HepG2 (cell line): ENCODE measurements at places on chromosomes 16 and 17.

- DNase-seq, result no peak
Measured at GRCh38 chr16:88710556-88710955, 4.3 kb downstream of the CTU2 start.

DNA sequence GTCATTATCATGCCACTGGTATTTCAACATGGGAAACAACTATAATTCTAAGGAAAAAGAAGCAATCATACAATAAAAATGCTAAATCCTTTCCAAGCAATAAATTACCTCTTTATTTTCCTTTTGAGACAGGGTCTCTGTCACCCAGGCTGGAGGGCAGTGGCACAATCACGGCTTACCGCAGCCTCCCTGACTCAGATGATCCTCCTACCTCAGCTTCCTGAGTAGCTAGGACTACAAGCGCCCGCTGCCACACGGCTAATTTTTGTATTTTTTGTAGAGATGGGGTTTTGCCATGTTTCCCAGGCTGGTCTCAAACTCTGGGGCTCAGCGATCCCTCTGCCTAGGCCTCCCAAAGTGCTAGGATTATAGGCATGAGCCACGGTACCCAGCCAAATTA lies 24.1 kb downstream of the CNOT1 start:
- no peak for DNase-seq

GRCh38 chr16:17476414-17477259 lies 5.9 kb upstream of the XYLT1 start:
- DNase-seq, result peak; percentile 58

- DNase-seq, result no peak
Measured at GRCh38 chr16:77227745-77228144, 28.5 kb downstream of the SYCE1L start.

- DNase-seq, result no peak
Measured at GRCh38 chr16:80319181-80319580, 221.6 kb upstream of the DYNLRB2 start.

- DNase-seq, result no peak
Measured at GRCh38 chr17:66784621-66785364, 50.1 kb upstream of the CACNG5 start.

DNA sequence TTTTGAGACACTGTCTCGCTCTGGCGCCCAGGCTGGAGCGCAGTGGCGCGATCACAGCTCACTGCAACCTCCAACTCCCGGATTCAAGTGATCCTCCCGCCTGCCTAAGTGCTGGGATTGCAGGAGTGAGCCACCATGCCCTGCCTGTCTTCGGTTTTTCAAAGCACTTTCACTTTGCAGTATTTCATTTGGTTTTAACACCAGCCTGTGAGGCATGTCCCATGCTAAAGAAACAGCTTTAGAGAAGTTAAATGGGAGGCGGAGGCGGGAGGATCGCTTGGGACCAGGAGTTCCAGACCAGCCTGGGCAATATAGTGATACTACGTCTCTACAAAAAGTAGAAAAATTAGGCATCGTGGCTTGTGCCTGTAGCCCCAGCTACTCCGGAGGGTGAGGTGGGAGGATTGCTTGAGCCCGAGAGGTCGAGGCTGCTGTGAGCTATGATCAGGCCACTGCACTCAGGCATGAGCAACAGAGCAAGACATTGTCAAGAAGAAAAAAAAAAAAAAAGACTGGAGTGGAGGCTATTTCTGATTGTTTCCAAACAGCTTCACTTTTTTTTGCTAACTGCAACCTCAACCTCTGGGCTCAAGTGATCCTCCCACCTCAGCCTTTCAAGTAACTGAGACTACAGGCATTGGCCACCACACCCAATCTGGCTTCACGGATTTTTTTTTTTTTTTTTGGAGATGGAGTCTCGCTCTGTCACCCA lies 1.3 kb downstream of the METTL23 start:
- no peak for DNase-seq

- no peak for DNase-seq
Measured at GRCh38 chr17:5644065-5644464, 59.8 kb upstream of the NLRP1 start.

GRCh38 chr17:48610282-48611211 lies at the start of gene HOXB7:
TSS of gene HOXB7 (minus strand) at chr17:48611017. CDS start at chr17:48610918, 99 bp downstream.
- DNase-seq, result no peak

DNA sequence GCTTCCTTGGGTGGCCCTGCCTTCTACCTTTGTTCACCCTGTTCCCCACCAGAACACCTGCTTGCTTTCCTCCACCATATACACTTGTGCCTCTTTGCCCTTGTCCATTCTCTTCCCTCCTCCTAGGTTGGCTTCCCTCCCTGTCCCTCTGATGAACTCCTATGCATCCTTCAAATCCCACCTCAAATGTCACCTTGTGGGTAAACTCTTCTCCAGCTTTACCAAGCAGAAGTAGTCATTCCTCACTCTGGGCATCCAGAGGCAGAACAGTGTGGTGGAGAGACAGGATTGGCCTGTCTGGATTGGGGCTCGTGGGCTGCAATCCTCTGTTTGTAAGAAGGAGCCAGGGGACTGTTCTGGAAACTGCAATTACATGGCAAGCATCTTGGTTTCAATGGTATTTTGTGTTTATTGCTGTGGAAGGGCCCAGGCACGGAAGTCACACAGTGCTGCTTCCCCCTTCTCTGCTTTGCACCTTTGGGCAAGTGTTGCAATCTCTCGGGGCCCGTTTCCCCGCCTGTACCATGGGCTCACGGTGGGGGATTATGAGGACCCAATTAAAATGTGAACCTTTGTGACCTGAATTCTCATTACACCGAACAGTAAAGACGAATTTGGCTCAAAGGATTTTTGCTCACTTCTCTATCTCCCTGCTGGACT lies 21.9 kb upstream of the NXPH3 start:
- DNase-seq, result no peak

DNA sequence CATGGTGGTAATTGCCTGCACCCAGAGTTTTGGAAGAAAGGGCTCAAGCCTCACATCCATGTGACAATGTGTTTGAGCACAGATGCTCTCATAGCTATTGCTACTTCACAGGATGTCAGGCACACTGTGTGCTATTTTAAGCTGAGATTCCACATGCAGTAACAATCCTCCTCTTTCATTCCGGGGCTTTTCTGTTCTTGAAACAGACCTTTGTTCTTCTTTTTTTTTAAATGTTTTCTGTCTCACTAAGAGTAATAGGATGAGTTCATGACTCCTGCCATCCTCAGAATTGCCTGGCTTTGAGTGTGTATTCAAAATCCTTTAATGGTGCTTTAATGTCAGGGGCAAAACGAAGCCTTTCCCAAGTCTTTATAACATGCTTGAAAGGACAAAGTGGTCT lies 198.9 kb downstream of the ABCC12 start:
- no peak for DNase-seq

- DNase-seq, result peak; percentile 19
Measured at GRCh38 chr17:6061290-6061689, 8.9 kb upstream of the WSCD1 start.

DNA sequence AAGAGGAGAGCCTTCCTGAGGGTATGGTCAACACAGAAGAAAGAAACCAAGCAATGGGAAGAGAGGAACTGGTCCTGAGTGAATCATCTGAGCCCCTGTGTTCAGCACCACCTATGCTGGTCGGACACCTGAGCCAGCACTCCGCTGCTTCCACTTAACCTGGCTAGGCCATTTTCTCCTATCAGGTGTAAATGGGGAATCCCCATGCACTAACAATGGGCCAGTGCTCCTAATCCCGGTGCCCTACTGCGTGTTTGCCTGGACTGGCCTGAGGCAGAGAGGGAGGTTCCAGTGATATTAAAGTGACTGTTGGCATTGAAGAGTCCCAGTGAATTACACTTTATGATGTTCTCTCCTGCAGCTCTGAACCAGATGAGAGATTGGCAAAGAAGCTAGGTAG lies 34.4 kb upstream of the XYLT2 start:
- no peak for DNase-seq

DNA sequence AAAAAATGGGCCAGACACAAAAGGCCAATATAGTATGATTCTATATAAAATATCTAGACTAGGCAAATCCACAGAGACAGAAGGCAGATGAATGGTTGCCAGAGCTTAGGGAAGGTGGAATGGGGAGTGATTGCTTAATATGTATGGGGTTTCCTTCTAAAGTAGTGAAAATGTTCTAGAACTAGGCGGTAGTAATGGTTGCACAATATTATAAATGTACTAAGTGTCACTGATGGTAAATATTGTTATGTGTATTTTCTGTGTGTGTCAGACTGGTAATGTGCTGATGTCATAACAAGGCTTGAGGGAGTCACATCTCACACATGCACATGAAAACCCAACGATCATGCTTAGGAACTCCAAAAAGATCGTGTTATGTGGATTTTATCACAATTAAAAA lies 106.9 kb upstream of the SIAH1 start:
- no peak for DNase-seq

- DNase-seq, result peak; percentile 89
Measured at GRCh38 chr17:43552229-43552837, 6.2 kb upstream of the ETV4 start.

DNA sequence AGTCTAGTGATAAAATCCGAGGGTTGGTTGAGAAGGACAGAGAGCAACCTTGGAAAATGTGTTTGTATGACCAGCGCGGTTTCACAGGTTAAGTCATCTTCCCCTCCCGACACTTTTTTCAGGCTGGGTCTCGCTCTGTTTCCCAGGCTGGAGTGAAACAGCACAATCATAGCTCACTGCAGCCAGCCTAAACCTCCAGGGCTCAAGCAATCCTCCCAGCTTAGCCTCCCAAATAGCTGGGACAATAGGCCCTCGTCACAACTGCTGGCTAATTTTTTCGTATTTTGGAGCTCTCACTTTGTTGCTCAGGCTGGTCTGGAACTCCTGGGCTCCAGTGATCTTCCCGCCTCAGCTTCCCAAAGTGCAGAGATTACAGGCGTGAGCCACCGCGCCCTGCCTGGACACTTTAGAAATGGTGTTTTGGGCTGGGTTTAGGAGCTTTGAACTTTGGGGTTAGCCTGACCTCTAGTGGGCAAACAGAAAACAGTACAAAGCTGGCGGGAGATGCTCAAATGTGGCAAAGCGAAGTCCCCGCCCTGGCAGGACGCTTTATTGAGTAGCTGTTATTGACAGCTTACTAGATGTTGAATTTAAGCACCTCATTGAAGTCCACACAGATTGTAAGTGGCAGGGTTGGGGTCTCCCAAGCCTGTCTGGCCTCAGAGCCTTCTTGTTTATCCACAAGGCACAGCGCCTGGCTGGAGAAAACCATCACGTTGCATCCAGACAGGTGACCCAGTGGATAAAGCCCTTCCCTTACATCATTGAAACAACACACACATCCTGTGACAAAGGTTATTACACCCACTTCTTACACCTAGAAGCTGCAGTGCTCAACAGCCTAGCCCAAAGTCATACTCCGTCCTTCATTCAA lies 34.7 kb upstream of the RBBP6 start:
- peak; percentile 67 for DNase-seq

DNA sequence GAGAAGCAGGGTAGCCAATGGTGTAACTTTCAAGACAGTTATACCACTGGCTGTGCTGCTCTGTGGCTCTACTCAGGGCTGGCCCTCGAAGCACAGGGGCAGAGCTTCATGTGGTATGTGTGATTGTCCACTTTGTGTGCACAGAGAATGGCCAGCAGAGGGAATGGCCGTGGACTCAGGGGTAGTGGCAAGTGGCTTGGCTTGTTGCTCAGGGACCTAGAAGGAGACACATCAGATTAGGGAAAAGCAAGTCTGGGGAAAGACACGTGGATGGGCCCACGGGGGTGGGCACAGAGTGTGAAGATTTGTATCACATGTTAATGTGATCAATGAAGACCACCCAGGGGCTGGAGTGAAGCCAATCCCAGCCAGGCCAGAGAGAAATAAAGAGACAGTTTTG lies 20.0 kb upstream of the XYLT2 start:
- no peak for DNase-seq

DNA sequence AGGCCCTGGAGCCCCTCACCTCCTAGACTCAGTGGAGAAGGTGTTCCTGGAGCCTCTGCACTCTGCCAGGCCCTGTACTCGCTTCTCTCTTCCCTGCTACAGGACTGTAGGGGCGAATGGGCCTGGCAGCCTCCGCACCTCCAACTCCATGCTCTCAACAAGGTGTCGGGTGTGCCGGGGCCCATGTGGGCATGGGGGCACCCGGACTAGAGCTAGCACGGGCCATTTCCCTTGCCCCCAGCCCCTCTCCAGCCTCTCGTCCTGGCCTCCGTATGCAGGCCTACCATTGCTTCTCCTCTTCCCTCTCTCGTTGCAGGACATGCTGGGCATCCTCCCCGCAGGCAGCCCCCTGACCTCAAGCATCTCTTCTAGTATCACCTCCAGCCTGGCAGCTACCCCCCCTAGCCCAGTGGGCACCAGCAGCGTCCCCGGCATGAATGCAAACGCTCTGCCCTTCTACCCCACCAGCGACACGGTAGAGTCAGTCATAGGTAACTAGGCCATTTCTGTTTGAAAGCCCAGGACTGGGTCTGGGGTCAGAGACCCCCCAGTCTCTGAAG lies 25.8 kb downstream of the UNC13D start:
- no peak for DNase-seq

GRCh38 chr17:44010966-44011647 lies 3.7 kb downstream of the TMEM101 start:
- no peak for DNase-seq

DNA sequence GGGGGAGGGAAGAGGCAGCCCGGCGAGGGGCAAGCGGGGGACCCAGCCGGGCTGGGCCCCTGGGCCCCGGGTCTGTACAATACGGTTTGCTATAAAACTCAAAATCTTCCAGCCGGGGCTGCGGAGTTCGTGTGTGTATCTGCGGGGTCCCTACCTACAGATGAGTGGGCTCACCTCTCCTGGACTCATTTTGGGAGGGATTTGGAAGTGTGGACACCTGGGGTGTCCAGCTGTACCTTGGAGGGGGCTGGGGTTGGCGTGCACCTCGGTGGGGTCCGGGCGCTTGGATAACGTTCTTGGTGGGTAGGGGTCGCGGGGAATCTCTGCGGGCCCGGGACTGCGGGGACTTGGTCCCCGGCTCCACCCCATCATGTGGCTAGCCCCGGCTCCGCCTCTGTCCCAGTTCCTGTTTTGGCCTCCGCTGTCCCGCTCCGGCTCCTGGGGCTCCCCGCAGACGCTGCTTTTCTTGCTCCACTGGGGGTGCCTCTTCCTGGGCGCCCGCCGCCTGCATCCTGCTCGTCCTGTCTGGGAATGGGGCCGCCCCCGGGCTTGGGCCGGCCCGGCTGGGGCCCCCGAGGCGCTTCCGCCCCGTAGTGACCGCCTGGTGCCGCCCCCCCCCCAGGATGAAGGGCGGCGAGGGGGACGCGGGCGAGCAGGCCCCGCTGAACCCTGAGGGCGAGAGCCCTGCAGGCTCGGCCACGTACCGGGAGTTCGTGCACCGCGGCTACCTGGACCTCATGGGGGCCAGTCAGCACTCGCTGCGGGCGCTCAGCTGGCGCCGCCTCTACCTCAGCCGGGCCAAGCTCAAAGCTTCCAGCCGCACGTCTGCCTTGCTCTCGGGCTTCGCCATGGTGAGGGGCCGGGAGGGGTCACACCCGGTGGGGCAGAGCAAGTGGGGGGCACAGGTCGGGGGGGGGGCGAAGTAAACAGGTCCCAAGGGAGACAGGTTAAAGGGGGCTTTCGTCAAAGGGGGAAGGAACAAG lies at the start of gene ORAI3:
TSS of gene ORAI3 (plus strand) at position 402 of the 983 bp plus-strand sequence. CDS start at position 624, 222 bp downstream.
- no peak for DNase-seq

DNA sequence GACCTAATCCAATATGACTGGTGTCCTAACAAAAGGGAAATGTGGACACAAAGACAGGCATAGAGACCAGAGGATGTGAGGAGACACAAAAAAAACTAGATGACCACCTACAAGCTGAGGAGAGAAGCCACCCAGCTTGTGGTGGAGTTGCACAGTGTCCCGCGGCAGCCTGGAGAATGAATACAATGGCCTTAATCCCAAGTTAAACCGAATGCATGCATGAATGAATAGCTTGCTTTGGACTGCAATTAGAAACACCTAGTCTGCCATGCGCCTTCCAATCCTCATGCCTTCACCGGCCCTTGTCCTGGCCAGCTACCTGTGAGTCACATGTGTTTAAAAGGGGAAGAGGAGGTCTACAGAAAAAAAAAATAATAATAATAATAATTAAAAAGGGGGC lies 72.0 kb downstream of the CNGB1 start:
- no peak for DNase-seq

GRCh38 chr16:11572301-11572995 lies 14.3 kb downstream of the LITAF start:
- no peak for DNase-seq
